ENCODE measurements at places on chromosomes 16 and 17. TPM values are rescaled to one million over a fixed set of nuclear protein-coding genes. Genes with fewer than 3 reads are reported as not detected.

The RNF135 gene
- polyA plus RNA-seq = 20.1 TPM

- H3K4me3 ChIP-seq = peak overlapping the region; percentile 98
- H3K36me3 ChIP-seq = no peaks in the 10 kb centered on the region
- H3K27ac ChIP-seq = peak overlapping the region; percentile 91
Measured at GRCh38 chr17:77373299-77374169, 232.8 kb downstream of the SEC14L1 start.

GRCh38 chr16:25875956-25876598 lies 184.3 kb downstream of the HS3ST4 start:
- H3K4me1 ChIP-seq = no peaks in the 10 kb centered on the region
- H3K27ac ChIP-seq = no peak overlapping the region
- H3K4me3 ChIP-seq = no peak overlapping the region
- no peak for DNase-seq
- no peaks in the 10 kb centered on the region for H3K36me3 ChIP-seq

- H3K4me3 ChIP-seq = no peak overlapping the region
- H3K4me1 ChIP-seq = no peaks in the 10 kb centered on the region
- DNase-seq = no peak
- no peaks in the 10 kb centered on the region for H3K27me3 ChIP-seq
- no peak overlapping the region for H3K27ac ChIP-seq
Measured at GRCh38 chr16:53631236-53632025, 72.2 kb downstream of the RPGRIP1L start.

The CXCL16 gene
- 11.5 TPM for polyA plus RNA-seq

The VWA3A gene
- 0.08 TPM for polyA plus RNA-seq

- peaks cover 72% of the 10 kb centered on the region for H3K4me1 ChIP-seq
- H3K27me3 ChIP-seq = no peaks in the 10 kb centered on the region
- H3K36me3 ChIP-seq = peaks cover 7% of the 10 kb centered on the region
Measured at GRCh38 chr16:85029408-85029784, 1.8 kb downstream of the KIAA0513 start.

DNA sequence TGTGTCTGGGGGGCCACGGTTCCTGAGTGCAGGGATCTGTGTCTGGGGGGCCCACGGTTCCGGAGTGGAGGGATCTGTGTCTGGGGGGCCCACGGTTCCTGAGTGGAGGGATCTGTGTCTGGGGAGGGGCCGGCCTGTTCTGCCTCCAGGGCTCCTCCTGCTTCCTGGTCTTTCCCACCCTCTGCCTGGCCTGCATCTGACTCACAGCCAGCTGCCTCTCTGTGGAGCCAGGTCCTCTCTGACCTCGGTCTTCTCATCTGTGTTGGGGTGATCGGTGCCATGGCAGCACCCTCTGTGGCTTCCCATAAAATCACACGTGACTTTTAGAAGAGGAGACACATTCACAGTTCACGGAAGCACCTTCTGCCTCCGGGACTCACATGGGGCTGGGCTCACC lies 50.3 kb downstream of the ZFPM1 start:
- peaks cover 7% of the 10 kb centered on the region for H3K4me1 ChIP-seq
- no peaks in the 10 kb centered on the region for H3K27me3 ChIP-seq
- no peak overlapping the region for H3K27ac ChIP-seq
- H3K36me3 ChIP-seq = no peaks in the 10 kb centered on the region
- no peak for DNase-seq

GRCh38 chr16:290015-290680 lies 7.2 kb downstream of the PDIA2 start:
- peaks cover 68% of the 10 kb centered on the region for H3K36me3 ChIP-seq
- H3K4me1 ChIP-seq = no peaks in the 10 kb centered on the region
- no peak overlapping the region for H3K27ac ChIP-seq
- DNase-seq = no peak
- no peaks in the 10 kb centered on the region for H3K27me3 ChIP-seq
